ENCODE measurements at places on chromosomes 16 and 17. TPM values are rescaled to one million over a fixed set of nuclear protein-coding genes. Genes with fewer than 3 reads are reported as not detected.

DNA sequence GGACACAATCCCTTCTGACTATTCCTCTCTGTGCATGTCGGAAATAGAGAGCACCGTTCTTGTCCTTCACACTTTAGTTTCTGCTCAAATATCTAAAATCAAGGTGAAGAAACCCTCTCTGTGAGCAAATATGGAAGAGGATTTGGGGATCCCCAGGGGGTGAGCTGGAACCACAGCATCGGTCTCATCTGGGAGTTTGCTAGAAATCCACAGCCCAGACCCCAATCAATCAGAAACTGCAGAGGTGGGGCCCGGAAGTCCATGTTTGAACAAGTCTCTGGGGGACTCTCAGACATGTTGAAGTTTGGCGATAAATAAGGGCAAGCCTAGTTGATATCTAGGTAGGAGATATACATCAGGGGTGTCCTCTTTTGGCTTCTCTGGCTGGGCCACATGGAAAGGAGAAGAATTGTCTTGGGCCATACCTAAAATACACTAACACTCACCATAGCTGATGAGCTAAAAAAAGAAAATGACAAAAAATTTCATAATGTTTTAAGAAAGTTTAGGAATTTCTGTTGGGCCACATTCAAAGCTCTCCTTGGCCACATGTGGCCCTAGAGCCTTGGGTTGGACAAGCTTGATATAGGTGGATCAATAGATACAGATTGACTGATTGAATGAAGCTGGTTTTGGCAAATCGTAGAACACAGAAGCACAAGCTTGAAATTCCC lies 168.0 kb upstream of the FOXF1 start:
- no peaks in the 10 kb centered on the region for H3K27me3 ChIP-seq
- H3K4me3 ChIP-seq: no peak overlapping the region
- no peak overlapping the region for H3K27ac ChIP-seq
- H3K36me3 ChIP-seq: no peaks in the 10 kb centered on the region
- no peak for DNase-seq
- H3K4me1 ChIP-seq: peaks cover 18% of the 10 kb centered on the region

Gene CCDC144A
- total RNA-seq: 3.5 TPM

GRCh38 chr16:82580298-82580890 lies 46.4 kb upstream of the CDH13 start:
- H3K27me3 ChIP-seq: peaks cover 16% of the 10 kb centered on the region
- no peak overlapping the region for H3K4me3 ChIP-seq
- peaks cover 18% of the 10 kb centered on the region for H3K4me1 ChIP-seq
- no peak overlapping the region for H3K27ac ChIP-seq
- DNase-seq: peak; percentile 42

DNA sequence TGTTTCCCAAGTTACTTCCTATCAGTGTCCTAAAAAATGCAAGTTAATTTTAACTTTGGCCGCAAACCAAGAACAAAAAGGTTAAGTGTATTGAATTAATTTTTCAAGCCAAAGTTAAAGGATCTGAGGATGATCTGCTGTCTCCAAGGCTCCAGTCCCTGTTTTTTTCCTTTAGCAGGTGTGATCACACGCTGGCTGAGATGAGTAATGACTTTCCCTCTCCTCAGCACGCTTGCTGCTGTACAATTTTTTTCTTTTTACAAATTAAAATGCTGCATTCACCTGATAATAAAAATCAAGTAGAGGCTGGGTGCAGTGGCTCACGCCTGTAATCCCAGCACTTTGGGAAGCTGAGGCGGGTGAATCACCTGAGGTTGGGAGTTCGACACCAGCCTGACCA lies 3.9 kb upstream of the TNFSF12 start:
- H3K36me3 ChIP-seq: no peaks in the 10 kb centered on the region
- no peaks in the 10 kb centered on the region for H3K27me3 ChIP-seq
- H3K4me3 ChIP-seq: no peak overlapping the region
- no peak for DNase-seq
- no peak overlapping the region for H3K27ac ChIP-seq

Gene KCNJ16
- total RNA-seq: not detected

DNA sequence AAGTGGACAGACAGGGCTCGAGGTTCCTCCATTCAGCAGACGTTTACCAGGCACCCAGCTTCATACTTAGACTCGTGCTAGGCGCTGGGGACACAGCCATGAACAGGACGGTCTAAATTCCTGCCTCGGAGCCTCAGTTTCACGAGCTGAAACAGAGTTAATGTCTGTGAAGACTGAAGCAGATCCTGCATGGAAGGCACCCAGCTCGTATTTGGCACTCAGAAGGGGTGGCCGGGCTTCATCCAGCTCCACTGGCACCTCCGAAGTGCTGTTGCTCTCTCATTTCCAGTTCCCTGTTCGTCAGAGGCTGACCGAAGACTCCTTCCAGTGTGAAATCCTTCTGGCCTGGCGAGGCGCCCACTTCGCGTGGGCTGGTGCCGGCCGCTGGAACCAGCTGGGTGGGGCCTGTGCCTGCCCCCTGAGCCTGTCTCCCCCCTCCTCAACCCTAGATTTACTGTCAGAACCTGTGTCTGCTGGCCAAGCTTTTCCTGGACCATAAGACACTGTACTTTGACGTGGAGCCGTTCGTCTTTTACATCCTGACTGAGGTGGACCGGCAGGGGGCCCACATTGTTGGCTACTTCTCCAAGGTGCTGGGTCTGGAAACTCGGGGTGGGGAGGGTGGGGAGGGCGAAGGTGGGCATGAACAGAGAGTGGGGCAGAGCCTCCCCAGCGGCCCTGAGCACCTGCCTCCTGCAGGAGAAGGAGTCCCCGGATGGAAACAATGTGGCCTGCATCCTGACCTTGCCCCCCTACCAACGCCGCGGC lies 5.8 kb downstream of the PRSS8 start:
- peak; percentile 33 for DNase-seq
- no peaks in the 10 kb centered on the region for H3K36me3 ChIP-seq
- no peaks in the 10 kb centered on the region for H3K27me3 ChIP-seq
- no peaks in the 10 kb centered on the region for H3K4me1 ChIP-seq

Gene GNAO1
- under 0.01 TPM for total RNA-seq

Gene FOXO3B
- 11.5 TPM for total RNA-seq

Measured in GM23248 (cell line).